ENCODE measurements at places on chromosomes 2 and 18.

DNA sequence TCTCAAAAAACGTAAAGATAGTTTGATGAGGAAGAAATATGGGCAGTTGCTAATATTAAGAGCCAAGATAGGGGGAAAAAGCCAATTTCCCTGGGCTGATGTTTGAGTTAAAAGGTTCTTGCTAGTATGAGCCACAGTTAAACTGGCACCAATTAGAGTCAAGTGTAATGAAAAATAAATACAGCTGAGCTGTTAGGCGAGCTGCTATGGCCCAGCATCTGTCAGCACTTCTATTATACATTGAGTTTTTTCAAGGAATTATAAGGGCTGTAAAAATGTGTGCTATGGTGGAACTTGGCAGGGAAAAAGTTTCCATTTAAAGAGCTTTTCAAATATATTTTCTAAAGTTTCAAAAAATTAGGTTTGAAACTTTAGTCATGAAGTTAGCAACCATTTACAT is 279.6 kb downstream of the CYRIA start:
- DNase-seq: no peak

GRCh38 chr18:23740105-23740830 is 51.0 kb downstream of the LAMA3 start:
- DNase-seq: no peak

- no peak for DNase-seq
Measured at GRCh38 chr2:48439102-48439501, 90.9 kb upstream of the STON1 start.

DNA sequence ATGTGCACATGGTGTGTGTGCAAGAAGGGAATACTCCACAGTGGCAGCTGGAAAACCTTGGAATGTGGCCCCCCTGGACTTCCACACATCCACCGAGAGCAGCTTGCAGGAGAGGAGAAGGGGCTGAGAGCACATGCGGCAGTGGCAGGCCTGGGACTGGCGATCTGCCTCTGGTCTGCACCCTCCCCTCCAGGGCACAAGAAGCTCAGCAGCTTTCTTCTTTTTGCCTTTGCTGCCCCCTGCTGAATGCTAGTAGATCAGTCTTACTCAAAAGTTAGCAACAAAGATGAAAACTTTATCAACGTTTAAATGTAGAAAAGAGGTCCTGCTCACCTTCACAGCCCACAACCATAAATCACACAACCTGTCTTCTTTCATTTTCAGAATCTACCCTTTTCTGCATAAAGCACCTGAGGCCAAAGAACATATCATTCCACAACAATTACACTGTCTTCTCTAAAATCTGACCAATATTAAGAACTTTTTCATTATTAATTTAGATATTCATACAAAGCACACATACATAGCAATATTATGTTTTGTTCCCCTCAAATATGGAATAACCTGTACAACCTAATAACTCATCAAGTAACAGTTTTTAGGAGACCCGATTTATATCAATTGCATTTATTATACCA is 34.6 kb downstream of the TGFBRAP1 start:
- DNase-seq: peak; percentile 58

- DNase-seq: no peak
Measured at GRCh38 chr2:232681527-232681926, 15.6 kb upstream of the GIGYF2 start.

DNA sequence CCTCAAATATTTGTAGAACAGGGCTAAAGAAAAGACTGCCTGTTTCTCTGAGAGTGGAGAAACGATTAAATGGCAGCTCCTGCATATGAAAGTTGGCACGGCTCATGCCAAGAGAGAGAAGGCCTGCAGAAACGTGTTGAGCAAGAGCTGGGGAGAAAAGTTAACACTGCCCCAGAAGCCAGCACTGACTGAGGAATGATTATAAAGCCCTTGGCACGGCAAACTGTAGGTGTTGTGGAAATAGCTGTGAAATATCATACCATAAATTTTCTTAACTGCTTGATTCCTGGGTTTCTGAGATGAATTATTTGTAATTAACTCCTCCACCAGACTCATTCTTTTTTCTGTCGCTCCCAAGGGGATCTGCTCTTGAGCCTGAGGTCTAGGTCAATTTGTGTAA is 4.3 kb downstream of the FRZB start:
- DNase-seq: no peak

DNA sequence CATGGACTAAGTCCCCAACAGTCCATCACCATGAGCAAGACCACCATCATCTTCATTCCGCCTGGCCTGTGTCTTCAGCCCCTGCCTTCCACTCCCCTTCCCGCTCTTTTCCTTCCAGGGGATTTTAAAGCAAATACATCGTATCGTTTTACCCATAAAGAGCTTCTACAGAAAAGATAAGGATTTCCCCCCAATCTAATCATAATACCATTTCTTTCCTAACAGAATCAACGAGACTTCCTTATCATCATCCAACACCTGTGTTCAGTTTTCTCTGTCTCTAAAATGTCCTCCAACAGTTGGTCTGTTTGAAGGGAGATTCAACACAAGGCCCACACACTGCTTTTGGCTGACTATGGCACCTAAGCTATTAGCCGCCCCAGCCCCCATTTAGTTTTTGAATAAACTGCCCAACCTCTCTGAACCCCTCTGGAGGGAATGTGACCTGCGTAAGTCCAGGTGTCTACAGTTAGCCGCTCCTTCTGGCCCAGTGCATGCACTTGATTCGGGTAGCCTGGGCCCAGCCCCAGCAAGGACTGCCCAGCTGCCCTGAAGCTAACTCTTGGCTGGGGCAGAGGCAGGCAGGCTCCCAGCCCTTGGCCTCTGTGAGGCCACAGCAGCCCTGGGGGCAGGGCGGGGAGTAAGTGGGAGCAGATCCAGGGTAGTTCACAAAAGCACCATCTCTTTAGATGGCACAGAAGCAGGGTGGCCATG is 25.3 kb upstream of the SEMA4C start:
- DNase-seq: no peak

GRCh38 chr18:74834424-74835309 is 237.0 kb downstream of the ZNF407 start:
- no peak for DNase-seq

- DNase-seq: no peak
Measured at GRCh38 chr2:109032229-109032820, 43.3 kb upstream of the EDAR start.

- DNase-seq: no peak
Measured at GRCh38 chr2:215271446-215271845, 40.4 kb upstream of the ATIC start.

DNA sequence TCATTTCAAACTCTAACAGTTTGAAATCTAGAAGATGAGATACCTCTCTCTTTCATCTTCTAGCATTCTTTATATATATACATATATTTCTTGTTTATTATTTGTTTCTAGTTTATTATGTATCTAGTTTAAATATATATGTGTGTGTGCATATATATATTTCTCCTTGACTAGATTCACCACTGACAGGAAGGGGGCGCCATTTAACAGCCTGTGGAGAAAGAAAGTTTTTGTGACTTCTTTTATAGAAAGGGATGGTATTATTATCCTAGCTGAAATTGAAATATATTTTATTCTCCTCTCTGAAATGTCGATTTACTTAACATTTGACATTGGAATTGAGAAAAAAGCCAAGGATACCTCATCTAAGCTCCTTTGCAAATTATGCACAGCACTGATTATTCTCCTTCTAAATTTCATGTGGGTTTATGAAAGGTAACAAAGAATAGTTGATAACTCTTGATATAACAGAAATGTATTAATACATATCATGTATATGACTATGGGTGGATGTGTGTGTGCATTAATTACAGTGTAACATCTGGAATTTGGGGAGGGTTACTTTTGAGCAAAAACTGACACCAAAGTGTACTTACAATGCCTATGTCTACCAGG is 160.7 kb upstream of the NT5C1B start:
- peak; percentile 67 for DNase-seq

GRCh38 chr18:22272242-22272641 is 102.9 kb downstream of the GATA6 start:
- no peak for DNase-seq

- no peak for DNase-seq
Measured at GRCh38 chr2:101684313-101684712, 13.2 kb upstream of the MAP4K4 start.

DNA sequence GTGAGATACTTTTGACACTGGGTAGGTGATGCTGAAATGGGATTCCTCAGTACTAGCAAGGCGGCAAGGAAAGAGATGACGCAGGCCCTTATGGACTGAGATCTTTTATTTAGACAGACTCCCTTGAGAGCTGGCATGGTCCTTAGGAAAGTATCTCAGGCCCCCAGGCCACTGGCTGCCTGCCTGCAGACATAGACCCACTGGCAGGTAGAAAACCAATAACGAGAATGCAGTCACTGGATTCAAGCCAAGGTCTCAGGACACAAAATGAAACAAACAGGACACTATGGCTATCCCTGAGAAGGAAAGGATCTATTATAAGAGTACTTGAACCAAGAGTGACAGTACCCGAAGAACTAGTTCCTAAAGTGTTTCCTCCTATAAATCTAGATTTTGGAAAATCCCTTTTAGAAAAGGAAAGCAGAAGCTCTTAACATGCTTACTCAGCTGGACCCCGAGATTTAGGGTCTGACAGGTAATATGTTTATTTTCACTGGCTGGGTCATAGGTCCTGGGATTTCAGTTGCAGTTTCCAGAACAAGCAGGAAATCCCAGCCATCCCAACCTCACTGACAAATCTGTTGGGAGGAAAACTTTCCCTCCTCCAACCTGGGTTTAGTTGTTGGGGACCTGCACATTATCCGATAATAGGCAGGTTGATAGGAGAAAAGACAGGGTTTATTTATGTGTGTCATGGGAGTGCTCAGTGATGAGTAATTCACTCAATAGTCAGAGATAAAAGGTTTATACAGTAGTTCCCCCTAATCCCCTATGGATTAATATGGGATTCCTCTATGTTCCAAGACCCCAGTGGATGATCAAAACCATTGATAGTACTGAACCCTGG is 44.5 kb downstream of the COMMD1 start:
- DNase-seq: no peak

DNA sequence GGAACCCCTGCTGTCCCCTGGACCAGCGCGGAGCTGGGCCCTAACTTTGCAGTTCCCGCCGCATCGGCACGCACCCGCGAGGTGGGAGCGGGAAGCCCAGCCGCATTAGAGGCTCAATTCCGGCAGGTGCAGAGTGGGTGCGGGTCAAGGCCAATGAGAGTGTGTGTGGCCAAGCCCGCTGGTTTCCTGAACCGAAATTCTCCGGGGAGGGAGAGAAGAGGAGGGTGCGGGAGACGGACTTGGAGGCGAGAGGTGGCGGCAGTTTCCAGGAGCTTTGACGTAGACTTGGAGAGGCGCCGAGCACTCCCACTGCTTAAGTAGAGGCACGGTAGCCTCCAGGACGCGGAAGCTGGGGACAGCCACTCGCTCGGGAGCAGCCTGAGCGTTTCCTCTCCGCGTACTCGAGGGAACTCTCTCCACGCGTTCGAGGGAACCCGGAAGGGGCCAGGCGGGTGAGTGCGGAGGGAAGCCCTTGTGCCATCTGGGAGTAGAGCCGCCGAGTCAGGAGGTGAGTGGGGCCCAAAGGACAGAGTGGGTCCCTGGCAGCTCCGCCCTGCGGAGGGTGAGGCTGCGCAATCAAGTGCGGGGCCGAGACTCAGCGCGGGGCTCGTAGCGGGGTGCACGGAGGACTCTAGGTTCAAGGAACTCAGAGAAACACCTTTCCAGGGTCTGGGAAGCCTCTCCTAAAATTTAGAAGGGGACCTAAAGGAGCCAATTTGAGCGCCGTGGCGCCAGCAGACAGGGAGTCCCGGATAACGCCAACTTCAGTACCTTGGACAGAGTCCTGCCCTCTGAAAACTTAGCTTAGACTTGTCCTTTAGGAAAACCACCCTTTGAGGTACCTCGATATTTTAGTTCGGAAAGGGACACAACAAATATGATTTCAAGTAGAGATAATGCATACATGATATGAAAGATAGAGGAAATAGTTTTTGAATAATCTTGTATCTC is at the start of gene FAM237A:
Gene FAM237A, plus strand, starts transcription at position 413 of the 951 bp plus-strand sequence. CDS start 1,750 bp downstream, outside the sequence.
- peak; percentile 56 for DNase-seq

DNA sequence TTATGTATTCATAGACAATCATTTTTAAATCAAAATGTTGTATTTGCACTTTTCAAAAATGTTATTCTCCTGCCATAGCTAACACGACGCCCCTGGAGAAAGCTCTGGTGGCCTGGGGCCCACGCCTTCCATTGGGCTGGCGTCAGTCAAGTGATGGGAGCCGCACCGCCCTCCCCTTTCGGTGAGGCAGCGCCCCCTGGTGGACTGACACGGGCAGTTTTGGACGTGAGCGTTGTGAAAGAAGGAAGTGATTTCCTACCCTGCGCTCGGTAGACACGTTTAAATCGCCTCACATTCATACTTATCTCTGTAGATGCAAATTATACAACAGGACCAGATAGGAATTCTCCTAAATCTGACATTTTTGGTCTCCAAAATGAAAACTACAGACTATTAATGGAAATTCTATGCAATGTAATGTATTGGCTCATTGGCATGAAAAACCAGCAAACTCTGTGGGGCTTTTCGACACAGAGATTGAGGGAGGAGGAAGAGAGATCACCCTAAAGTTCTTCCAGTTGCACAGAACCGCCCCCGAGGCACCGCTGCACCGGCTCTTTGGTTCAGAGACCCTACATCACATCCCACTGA is 326.2 kb upstream of the SOX11 start:
- peak; percentile 50 for DNase-seq

DNA sequence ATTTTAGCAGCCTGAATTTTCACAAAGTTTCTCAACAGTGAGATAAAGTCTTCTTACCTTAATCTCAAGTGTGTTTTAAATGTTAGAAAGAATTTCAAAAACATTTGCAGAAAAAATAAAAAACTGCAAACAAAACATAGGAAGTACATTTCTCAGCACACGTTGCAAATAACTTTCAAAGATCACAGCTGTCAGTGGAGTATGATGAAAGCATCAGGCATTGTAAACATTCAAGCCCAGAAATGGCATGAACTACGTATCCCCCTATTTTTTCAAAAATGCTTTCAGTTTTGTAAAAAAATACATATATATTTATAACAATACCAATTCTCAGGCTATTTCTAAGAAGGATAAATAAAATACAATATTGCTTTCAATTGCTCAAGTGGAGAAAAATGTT is 320.6 kb upstream of the TFPI start:
- no peak for DNase-seq

DNA sequence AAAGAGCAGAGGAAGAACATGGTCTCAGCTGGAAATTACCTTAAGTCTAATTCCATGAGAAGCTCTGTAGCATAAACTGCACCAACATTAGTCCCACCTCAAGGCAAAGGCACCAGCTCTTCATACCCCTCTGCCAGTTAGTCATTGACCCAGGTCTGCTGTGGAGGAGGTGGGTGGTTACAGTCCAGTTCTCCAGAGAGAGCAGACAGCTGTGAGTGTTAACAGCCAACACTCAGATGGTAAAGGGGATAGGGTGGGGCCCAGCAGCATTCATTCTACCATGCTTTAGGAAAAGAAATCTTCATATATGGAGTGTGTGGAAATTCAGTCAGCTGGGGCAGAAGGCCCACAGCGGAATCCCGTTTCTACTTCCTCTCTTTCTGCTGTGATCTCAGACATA is 159.7 kb upstream of the FBXO11 start:
- DNase-seq: no peak

- DNase-seq: no peak
Measured at GRCh38 chr2:10223471-10223870, 79.2 kb upstream of the HPCAL1 start.

- no peak for DNase-seq
Measured at GRCh38 chr2:204550751-204551511, 5.7 kb downstream of the PARD3B start.
